ENCODE measurements at places on chromosomes 12 and 14. TPM values are rescaled to one million over a fixed set of nuclear protein-coding genes. Genes with fewer than 3 reads are reported as not detected.

DNA sequence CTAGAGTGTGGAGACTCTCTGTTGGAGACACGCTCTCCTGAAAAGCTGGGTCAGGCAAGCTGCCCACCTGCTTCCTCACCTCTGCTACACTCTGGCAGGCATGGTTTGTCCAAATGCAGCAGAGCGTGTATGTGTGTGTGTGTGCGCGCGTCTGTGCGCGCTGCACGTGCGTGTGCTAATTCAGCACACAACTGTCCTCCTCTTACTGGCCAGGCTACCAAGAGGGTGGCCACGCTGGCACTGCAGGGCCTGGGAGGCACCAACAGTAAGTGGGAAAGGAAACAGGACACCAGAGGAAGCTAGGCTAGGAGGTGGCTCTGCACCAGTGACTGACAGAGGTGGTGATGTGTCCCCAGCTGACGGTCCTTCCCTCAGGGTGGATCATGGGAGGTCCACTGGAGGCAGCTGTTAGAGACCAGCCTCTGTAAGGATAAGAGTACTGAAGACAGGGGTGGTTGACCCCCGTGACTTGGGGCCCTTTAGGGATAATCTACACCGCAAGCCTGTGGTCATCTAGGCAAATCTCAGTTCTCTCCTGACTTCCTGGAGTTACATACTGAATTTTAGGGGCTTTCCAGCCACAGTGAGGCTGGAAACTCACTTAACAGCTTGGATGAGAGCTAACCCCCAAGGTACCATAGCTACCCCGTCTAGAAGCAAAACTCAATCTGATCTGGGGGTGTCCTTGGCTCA is 15.6 kb upstream of the TFCP2 start:
- no peak for DNase-seq
- H3K4me1 ChIP-seq = no peaks in the 10 kb centered on the region

GRCh38 chr14:104432611-104433231 is 146.8 kb upstream of the C14orf180 start:
- H3K36me3 ChIP-seq = no peaks in the 10 kb centered on the region
- H3K4me3 ChIP-seq = no peak overlapping the region
- H3K27me3 ChIP-seq = no peaks in the 10 kb centered on the region
- no peak overlapping the region for H3K27ac ChIP-seq
- peak; percentile 69 for DNase-seq

GRCh38 chr12:27709932-27710591 is 570 bp upstream of the MRPS35 start:
- no peaks in the 10 kb centered on the region for H3K36me3 ChIP-seq
- H3K27ac ChIP-seq = peak overlapping the region; percentile 83
- no peaks in the 10 kb centered on the region for H3K4me1 ChIP-seq
- H3K27me3 ChIP-seq = no peaks in the 10 kb centered on the region
- H3K4me3 ChIP-seq = peak overlapping the region; percentile 55
- DNase-seq = peak; percentile 50

- H3K4me1 ChIP-seq = no peaks in the 10 kb centered on the region
- DNase-seq = no peak
- no peaks in the 10 kb centered on the region for H3K27me3 ChIP-seq
- no peaks in the 10 kb centered on the region for H3K36me3 ChIP-seq
- H3K4me3 ChIP-seq = no peak overlapping the region
Measured at GRCh38 chr14:88804035-88804434, 11.3 kb upstream of the EML5 start.

The VASH1 gene
- polyA plus RNA-seq = 26.9 TPM

DNA sequence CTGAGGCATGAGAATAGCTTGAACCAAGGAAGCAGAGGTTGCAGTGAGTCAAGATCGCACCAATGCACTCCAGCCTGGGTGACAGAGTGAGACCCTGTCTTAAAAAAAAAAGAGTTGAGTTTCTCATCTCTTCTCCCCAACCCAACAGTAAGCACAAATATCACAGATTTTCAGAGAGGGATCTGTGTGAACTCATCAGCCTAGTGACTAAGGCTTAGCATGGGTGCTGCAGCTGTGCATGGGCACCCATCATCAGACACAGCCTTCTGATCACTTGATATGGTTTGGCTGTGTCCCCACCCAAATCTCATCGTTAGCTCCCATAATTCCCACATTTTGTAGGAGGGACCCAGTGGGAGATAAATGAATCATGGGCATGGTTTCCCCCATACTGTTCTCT is 298.9 kb downstream of the PCNX1 start:
- no peaks in the 10 kb centered on the region for H3K36me3 ChIP-seq
- no peak overlapping the region for H3K4me3 ChIP-seq
- no peaks in the 10 kb centered on the region for H3K27me3 ChIP-seq

GRCh38 chr14:34254031-34254430 is 208.0 kb downstream of the SPTSSA start:
- DNase-seq = no peak
- no peaks in the 10 kb centered on the region for H3K27me3 ChIP-seq
- H3K4me3 ChIP-seq = no peak overlapping the region
- H3K36me3 ChIP-seq = no peaks in the 10 kb centered on the region
- H3K27ac ChIP-seq = no peak overlapping the region

The ADAMTS20 gene
- polyA plus RNA-seq = not detected

The CNTN1 gene
- 1.0 TPM for polyA plus RNA-seq

GRCh38 chr12:124766727-124767065 is 97.0 kb downstream of the SCARB1 start:
- peak overlapping the region; percentile 29 for H3K27ac ChIP-seq
- DNase-seq = no peak
- H3K27me3 ChIP-seq = no peaks in the 10 kb centered on the region
- no peaks in the 10 kb centered on the region for H3K4me1 ChIP-seq

GRCh38 chr14:77228056-77228455 is 43.0 kb downstream of the NGB start:
- no peak overlapping the region for H3K27ac ChIP-seq
- H3K4me1 ChIP-seq = no peaks in the 10 kb centered on the region
- H3K27me3 ChIP-seq = no peaks in the 10 kb centered on the region
- DNase-seq = no peak
- no peak overlapping the region for H3K4me3 ChIP-seq
- H3K36me3 ChIP-seq = no peaks in the 10 kb centered on the region

GRCh38 chr12:129659961-129660622 is 243.7 kb downstream of the TMEM132D start:
- H3K36me3 ChIP-seq = no peaks in the 10 kb centered on the region
- H3K27me3 ChIP-seq = no peaks in the 10 kb centered on the region
- no peaks in the 10 kb centered on the region for H3K4me1 ChIP-seq
- no peak overlapping the region for H3K4me3 ChIP-seq

The C12orf54 gene
- polyA plus RNA-seq = 2.5 TPM

GRCh38 chr12:89882050-89882449 is 173.4 kb upstream of the ATP2B1 start:
- H3K4me1 ChIP-seq = no peaks in the 10 kb centered on the region
- no peaks in the 10 kb centered on the region for H3K36me3 ChIP-seq
- H3K27me3 ChIP-seq = no peaks in the 10 kb centered on the region

GRCh38 chr14:94728950-94729349 is 41.0 kb downstream of the GSC start:
- DNase-seq = no peak
- H3K27me3 ChIP-seq = no peaks in the 10 kb centered on the region
- no peak overlapping the region for H3K4me3 ChIP-seq
- no peak overlapping the region for H3K27ac ChIP-seq
- no peaks in the 10 kb centered on the region for H3K36me3 ChIP-seq

GRCh38 chr12:119940897-119941296 is 48.1 kb upstream of the BICDL1 start:
- no peaks in the 10 kb centered on the region for H3K4me1 ChIP-seq
- H3K27me3 ChIP-seq = no peaks in the 10 kb centered on the region
- no peaks in the 10 kb centered on the region for H3K36me3 ChIP-seq
- H3K27ac ChIP-seq = no peak overlapping the region
- DNase-seq = no peak
- H3K4me3 ChIP-seq = no peak overlapping the region

DNA sequence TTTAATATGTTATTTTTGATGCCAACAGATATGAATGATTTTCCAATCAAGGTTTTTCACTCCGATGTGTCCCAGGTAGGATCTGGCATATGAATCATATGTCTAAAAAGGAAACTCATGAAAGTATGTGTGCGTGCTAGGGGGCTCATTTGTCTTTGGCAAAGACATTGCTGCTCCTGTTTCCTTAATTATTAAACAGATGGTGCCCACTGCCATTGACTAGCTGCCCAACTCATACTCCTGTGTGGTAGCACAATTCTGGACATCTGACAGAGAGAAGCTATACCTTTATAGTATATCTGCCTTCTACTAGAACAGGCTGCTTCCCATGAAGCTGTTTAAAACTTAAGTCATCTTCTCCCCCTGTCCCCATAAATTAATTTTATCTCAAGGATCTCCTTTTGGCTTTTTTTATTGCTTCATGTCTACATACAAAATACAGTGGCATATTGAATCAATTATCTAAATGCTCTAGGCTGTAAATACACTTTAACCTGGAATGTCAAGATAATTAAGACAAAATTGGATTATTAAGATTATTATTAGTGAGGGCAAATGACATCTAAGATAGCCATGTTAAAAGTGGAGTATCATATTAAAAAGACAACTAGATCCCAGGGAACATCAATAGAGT is 1.4 kb upstream of the PDE3A start:
- H3K4me3 ChIP-seq = no peak overlapping the region
- no peaks in the 10 kb centered on the region for H3K36me3 ChIP-seq
- no peaks in the 10 kb centered on the region for H3K27me3 ChIP-seq
- no peaks in the 10 kb centered on the region for H3K4me1 ChIP-seq

The KRT72 gene
- 1.6 TPM for polyA plus RNA-seq

- H3K4me3 ChIP-seq = no peak overlapping the region
- peaks cover 4% of the 10 kb centered on the region for H3K4me1 ChIP-seq
- DNase-seq = no peak
- H3K27me3 ChIP-seq = no peaks in the 10 kb centered on the region
Measured at GRCh38 chr12:12715128-12715458, 2.1 kb upstream of the CDKN1B start.

- no peaks in the 10 kb centered on the region for H3K27me3 ChIP-seq
- no peak overlapping the region for H3K27ac ChIP-seq
- H3K4me3 ChIP-seq = no peak overlapping the region
- DNase-seq = no peak
Measured at GRCh38 chr14:60211153-60211552, 37.9 kb upstream of the PPM1A start.

DNA sequence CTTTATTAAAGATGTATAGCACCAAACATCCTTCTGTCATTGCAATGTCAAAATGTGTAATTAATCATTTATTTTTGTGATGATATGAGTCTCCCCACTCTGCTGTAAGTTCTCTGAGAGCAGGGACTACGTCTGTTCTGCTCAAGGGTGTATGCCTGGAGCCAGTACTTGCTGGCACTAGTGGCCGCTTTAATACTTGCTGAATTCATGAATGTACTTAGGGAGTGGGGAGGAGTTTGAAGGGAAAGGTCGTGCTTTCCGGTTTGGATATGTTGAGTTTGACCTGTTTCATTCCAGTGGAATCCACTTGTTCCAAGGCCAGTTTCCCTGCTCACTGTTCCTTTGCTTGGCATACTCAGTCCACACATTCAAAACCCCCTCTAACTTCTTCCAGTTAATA is 1.9 kb upstream of the DCAF5 start:
- H3K27me3 ChIP-seq = no peaks in the 10 kb centered on the region
- no peaks in the 10 kb centered on the region for H3K4me1 ChIP-seq
- no peaks in the 10 kb centered on the region for H3K36me3 ChIP-seq
- no peak for DNase-seq

DNA sequence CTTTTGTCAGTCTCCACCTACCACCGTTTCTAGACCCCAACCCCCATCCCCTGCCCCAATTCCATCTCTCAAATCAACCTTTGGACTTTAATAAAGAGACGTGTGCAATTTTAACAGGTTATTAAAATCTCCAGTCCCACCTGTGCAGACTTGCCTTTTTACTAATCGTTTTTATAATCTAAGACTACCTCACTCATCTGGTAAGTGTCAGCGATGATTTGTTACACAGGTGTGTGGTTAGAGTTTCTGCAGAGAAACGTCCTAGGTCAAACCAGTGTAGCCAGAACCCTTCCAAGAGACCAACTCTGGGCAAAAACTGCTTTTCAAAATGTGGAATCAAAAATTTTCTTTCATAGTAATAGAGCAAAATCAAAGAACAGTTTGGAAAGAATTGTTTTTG is 60.4 kb upstream of the PELI2 start:
- DNase-seq = no peak
- no peak overlapping the region for H3K27ac ChIP-seq
- no peaks in the 10 kb centered on the region for H3K27me3 ChIP-seq
- no peaks in the 10 kb centered on the region for H3K4me1 ChIP-seq
- H3K36me3 ChIP-seq = no peaks in the 10 kb centered on the region

DNA sequence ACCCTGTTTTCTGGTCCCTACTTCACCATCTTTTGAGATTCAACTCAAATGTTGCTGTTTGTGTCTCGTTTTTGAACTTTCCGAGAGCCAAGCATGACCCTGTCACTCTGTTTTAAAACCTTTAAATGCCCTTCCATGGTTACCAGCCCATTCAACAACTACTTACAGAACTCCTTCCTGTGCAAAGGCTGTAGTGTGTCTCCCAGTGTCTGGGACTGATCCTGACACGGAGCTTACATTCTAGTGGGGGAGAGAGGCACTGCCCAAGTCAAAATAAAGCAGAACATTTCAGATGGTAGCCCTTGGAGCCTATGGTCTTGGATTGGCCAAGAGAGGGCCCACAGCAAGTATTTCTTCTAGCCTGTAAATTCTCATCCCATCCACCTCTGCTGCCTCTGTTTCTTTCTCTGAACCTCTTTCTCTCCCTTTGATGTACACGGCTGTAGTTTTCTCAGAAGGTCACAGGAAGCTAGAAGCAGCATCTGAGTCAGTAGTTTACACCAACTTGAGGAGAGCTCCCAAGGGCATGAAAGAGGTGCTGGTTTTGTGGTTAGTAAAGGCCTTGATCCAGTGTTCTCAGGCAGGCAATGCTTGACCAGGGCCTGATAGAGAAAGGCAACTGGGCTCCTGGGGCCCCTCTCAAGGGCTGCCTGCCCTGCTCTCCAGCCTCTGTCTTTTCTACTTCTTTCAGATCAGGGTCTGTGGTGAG is 42.3 kb upstream of the SLC24A4 start:
- no peak for DNase-seq
- H3K4me1 ChIP-seq = no peaks in the 10 kb centered on the region
- H3K36me3 ChIP-seq = no peaks in the 10 kb centered on the region
- no peaks in the 10 kb centered on the region for H3K27me3 ChIP-seq

The RHNO1 gene
- polyA plus RNA-seq = 5.0 TPM

DNA sequence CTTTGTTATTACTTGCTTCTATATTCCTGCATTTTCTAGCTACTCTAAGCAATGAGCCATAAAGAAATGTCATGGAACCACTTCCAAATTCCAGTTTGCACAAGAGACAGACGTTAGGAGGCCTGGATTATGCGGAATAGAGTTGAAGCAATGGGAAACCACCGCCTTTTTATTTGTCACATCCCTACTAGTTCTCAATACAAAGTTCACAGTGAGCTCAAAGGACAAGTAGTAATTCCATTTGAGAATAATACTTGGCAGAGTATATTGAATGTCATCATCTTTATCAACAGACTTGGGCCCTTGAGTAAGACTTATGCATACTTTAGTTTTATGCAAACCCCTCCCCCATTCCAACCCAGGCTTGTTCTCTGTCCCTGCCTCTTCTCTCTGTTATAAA is 3.7 kb upstream of the SLC15A5 start:
- H3K4me1 ChIP-seq = no peaks in the 10 kb centered on the region
- H3K36me3 ChIP-seq = no peaks in the 10 kb centered on the region
- no peak for DNase-seq
- H3K4me3 ChIP-seq = no peak overlapping the region
